AG04449 (cell line): ENCODE measurements at places on chromosomes 4 and X.

- no peak for DNase-seq
Measured at GRCh38 chr4:147830102-147830463, 98.2 kb downstream of the ARHGAP10 start.

- no peak for DNase-seq
Measured at GRCh38 chrX:9654929-9655328, 110.7 kb downstream of the GPR143 start.

- no peak for DNase-seq
Measured at GRCh38 chr4:170079981-170080380, 9.8 kb downstream of the AADAT start.

- DNase-seq: no peak
Measured at GRCh38 chr4:184960505-184960971, 57.8 kb upstream of the HELT start.

GRCh38 chrX:46860557-46860956, 23.7 kb downstream of the RP2 start:
- no peak for DNase-seq

DNA sequence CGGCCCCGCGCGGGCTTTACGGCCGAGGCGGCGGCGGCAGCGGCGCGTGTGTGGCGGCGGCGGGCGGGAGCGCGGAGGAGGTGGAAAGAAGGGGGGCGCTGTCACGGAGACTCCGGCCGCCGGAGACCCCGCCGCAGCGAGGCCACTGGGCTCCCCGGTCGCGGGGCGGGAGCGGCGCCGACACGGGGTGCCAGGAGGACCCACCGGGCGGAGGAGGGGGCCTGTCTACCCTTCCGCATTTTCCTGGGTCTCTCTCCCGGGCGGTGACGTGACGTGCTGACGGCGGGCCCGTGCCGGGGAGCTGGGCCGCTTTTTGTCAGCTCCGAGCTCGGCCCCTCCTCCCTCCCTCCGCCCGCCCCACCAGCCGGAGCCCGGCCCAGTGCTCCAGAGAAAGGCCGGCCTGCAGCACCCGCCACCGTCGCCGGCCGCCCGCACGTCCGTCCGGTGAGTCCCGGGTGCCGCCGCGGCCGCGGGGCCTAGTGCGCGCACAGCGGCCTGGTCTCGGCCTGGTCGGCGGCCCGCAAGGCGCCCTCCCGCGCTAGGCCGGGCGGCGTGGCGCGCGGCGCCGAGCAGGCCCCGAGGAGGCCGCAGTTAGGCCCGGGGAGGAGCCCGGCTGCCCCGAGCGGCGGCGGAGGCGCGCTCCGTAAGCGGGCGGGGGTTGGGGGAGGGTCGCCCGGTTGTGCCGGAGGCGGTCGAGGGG, at the start of gene ZFX:
ZFX (plus strand) TSS at position 379 of the 700 bp plus-strand sequence. CDS start 23,014 bp downstream, outside the sequence.
- no peak for DNase-seq

DNA sequence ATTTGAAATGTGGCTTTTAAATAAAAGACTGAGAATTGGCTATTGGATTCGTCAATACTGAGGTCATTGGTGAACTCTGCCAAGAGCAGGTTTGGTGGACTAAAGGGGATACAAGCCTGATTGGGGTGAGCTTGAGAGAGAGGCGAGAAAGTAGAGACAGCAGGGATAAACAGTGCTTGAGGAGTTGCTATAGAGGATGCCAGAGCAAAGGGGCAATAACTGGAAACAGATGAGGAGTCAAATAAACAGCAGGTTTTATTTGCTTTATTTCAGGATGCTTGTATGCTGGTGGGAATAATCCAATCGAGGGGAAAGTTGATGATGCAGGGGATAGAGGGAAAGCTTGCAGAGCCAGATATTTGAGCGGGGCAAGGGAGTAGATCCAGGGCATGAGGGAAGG, 24.0 kb upstream of the ANXA3 start:
- no peak for DNase-seq

- no peak for DNase-seq
Measured at GRCh38 chrX:17644001-17644400, 93.3 kb upstream of the SCML1 start.

DNA sequence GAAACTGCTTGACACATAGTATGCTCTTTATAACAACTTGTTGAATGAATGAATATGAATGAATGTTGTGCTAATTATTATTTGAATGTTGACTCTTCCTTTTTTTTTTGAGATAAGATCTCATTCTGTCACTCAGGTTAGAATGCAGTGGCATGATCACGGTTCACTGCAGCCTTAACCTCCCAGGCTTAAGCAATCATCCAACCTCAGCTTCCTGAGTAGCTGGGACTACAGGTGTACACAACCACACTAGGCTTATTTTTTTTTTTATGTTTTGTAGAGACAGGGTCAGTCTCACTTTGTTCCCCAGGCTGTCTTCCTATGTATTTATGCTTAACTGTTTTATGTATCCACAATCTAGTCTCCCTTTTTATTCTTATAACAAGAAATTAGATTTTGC, 114.7 kb upstream of the WDFY3 start:
- no peak for DNase-seq

- no peak for DNase-seq
Measured at GRCh38 chr4:3123181-3123671, 48.7 kb downstream of the HTT start.

DNA sequence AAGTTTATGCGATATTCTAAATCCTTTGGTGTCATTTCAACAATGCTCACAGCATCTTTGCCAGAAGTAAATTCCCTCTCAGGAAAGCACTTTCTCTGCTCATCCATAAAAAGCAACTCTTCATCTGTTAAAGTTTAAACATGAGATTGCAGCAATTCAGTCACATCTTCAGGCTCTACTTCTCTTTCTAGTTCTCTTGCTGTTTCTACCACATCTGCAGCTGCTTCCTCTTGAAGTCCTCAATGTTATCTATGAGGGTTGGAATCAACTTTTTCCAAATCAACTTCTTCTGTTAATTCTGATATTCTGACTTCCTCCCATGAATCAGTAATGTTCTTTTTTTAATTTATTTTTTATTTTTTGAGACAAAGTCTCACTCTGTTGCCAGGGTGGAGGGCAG, 100.9 kb downstream of the LCORL start:
- no peak for DNase-seq

DNA sequence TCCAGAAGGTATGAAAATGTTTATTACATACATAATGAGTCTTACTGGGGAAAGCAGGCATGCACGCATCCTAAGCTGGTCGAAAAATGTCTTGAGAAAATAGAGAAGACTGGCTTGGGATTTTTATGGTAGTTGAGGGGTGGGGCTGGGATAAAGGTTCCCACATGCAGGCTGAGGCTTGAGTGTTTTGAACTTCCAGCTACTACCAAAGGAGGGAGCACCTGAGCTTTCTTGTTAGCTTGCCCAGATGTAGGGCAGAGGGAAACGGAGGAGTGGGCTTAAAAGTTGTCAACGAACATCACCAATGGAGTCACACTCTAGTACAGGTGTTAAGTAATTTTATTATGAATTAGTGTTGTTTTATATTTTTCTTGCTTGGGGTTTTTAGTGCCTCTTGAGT, 39.6 kb upstream of the SRPX start:
- no peak for DNase-seq

DNA sequence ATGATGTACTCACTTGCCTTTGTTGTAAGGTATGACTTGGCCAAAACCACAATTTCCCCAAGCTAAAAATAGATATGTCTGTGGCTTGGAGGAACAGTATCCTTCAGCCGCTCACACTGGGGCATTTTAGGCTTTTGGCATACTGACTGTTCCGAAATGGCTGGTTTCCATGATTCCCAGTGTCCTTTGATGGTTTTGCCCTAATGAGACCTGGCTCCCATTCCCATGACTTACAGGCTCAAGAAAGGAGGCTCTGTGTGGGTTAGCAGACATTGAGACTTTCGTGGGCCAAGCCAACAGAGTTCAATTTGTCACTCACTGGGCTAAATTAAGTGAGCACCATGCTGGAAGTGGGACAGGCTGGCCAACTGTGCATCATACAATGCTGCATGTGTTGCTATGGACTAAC, 150.6 kb downstream of the CEP135 start:
- DNase-seq: no peak

- no peak for DNase-seq
Measured at GRCh38 chr4:177187371-177187770, 122.3 kb upstream of the NEIL3 start.

- DNase-seq: no peak
Measured at GRCh38 chr4:108937066-108937465, 174.2 kb upstream of the ETNPPL start.

- DNase-seq: no peak
Measured at GRCh38 chr4:174084981-174085380, 198.5 kb downstream of the FBXO8 start.

GRCh38 chr4:15771216-15772058, 6.7 kb upstream of the CD38 start:
- DNase-seq: no peak

- DNase-seq: no peak
Measured at GRCh38 chr4:185276036-185276435, 66.6 kb downstream of the SNX25 start.

GRCh38 chrX:72142094-72142793, 10.5 kb upstream of the RTL5 start:
- no peak for DNase-seq

DNA sequence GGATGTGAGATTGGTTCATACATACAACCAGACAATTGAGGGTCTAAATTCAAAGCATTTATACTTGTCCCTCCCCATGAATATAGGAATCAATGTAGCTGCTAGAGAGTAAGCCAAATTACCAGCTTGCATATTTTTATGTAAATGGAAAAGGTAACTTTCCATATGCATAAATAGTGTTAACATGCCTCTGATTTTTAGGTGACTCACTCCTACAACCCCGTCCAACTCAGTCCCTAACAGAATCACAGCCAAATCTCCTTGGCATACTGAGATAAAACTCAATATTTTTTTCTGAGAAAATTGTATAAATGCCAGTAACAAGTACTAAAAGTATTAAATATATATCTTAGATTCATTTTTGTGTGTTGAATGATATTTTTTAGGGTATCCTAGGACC, 67.2 kb downstream of the INPP4B start:
- no peak for DNase-seq
